Stimulated activated CD4-positive, alpha-beta T cell treated with anti-CD3 and anti-CD28 coated beads, Interleukin-1b, Interleukin-23, amount 100 ng/mL, for 1 hour (primary cell): ENCODE measurements at places on chromosomes 7 and 10.

GRCh38 chr10:13977861-13978532 is 352.7 kb downstream of the FRMD4A start:
- no peak for DNase-seq

- DNase-seq, result no peak
Measured at GRCh38 chr10:31401287-31401686, 82.3 kb downstream of the ZEB1 start.

GRCh38 chr10:48440771-48441170 is 134.3 kb downstream of the MAPK8 start:
- no peak for DNase-seq

- DNase-seq, result no peak
Measured at GRCh38 chr7:18357691-18358090, 137.9 kb upstream of the HDAC9 start.

DNA sequence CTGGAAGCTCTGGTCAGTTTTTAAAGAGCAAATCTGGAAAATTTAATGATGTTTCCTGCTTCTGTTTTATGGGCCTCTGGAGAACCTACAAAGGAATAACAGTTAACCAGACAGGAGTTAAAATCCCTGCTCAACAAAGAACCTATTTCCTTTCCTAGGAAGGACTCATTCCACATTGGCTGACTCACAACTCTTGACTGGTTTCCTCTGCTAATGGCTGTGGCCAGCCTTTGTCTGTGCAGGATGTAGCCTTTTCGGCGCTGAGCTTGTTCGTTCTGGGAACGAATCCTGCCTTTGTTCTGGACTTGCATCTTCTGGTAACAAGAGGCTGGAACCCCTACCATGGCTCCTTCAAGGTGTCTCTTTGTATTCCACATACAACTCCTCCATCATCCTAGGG is 112.8 kb upstream of the PDCD4 start:
- DNase-seq, result no peak

DNA sequence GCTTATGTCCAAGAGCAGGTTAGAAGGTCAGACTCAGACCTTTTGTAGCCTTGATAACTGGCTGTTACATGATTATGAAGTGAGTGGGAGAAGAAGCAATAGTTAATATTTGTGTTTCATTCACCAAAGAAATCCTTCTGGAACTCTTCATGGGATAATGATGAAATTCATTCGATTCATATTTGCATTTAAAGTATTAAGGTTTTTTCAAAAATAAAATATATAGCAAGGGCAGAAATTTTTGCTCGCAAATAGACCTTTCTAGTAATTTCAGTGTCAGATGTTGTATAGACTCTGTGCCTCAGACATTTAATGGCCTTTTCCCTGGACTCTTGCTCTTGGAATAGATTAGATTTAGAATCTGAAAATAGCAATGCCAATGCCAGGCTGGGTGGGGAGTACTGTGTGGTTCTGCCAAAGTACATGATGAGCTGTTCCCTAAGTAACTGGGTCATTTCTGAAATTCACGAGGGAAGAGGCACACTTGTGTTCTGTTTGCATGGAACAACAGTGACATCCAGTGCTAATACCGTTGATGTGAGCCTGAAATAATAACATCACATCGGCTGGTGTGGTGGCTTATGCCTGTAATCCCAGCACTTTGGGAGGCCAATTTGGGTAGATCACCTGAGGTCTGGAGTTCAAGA is 119.2 kb downstream of the MBL2 start:
- no peak for DNase-seq

DNA sequence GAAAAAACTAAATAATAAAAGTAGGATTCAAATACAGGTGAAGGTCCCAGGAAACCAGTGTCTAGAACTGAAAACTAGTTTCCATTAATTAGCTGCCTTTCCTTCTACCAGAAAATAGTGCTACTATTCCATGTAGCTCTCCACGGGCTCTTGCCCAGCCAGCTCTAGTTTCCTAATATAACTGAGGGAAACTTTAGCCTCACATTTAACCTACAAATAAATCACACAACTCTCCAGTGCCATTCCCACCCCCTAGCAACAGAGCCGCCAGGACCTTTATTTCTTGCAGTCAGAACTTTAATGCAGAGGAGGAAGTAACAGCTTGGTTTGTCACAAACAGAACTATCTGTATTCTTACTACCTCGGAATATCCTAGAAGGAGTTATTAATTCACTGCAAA is 10.3 kb downstream of the TOMM7 start:
- DNase-seq, result no peak

DNA sequence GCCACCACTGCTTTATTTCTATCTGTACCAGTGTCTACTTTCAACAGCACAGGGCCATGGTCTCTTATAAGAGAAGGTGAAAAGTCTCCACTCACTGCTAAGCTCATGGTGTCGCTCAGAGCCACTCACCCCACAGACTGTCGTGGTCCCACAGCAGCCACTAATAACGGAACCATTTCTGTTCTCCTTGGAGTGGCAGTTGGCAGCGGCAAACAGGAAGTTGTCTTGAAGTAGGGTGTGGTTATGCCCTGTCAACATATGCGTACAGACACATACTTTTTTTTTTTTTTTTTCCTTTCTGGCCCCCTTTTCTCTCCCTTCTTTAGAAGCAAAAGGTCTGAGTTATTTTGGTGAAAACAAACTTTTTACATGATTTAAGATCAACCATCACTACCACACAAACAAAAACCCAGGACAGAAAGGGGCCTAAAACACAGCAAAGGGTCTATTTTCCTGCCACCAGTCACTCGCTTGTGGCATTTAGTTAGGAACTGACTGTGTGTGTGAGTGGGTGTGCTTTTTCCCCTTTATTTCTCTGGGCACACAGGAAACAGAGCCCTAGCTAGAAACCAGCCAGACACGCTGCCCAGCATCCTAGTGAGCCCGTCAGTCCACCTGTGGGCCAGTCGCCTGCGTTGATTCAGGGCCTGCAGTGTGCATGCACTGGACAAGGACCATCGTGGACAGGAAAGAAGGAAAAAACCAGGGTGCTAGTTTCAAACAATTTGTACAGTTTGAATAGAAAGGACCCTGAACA is 96.7 kb upstream of the EFCAB10 start:
- no peak for DNase-seq

DNA sequence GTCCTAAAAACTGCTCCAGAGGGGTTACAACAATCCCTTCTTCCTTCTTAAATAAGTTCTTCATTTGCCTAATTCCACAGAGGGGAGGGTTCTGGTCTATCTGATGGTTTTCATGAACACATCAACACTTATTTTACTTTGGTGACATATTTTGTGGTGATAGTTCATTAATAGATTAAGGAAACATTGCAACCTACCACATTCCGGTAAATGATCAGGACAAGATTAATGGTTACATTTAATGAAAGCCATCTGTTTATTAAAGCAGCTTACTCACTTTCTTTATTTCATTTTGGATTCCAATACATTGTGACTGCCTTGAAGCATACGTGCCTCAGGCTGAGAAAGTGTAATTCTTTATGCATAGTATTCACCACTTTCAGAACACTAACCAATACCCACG is 101.0 kb downstream of the SKIDA1 start:
- no peak for DNase-seq

- DNase-seq, result no peak
Measured at GRCh38 chr10:125015356-125015944, 73.5 kb downstream of the ZRANB1 start.

DNA sequence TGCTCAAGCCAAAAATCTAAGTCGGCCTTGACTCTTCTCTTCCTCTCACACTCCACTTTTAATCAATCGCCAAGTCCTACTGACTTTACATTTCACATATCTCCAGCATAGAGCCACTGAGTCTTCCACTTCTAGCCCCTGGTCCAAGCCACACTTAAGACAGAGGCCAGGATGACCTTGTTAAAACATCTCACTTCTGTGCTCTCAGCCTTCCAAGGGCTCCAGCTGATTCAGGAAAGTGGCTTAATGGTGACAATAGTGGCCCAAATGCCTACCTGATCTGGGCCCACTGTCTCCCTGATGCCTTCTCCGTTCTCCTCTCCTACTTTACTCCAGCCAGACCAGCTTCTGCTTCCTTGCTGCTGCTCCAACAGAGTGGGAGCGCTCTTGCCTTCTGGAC is 4.4 kb downstream of the TBATA start:
- no peak for DNase-seq

GRCh38 chr10:95963202-95963990 is 55.6 kb downstream of the CC2D2B start:
- no peak for DNase-seq

DNA sequence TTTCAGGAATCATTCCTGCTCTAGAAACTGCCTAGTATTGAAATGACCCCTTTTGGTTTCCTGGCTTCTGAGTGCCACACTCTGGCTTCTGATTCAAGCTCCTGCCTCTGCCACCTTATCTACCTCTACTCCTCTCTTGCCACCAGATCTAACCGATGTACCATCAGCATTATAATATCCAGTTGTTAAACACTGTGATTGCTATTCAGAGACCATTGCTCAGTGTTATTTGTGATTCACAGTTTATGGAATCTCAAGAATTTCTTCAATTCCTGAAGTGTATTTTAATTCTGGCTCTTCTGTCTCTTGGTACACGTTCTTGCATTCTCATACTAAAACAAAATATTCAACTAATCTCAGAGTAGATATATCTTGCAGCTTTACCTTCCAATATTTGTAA is 88.7 kb downstream of the DYNC1I1 start:
- no peak for DNase-seq

DNA sequence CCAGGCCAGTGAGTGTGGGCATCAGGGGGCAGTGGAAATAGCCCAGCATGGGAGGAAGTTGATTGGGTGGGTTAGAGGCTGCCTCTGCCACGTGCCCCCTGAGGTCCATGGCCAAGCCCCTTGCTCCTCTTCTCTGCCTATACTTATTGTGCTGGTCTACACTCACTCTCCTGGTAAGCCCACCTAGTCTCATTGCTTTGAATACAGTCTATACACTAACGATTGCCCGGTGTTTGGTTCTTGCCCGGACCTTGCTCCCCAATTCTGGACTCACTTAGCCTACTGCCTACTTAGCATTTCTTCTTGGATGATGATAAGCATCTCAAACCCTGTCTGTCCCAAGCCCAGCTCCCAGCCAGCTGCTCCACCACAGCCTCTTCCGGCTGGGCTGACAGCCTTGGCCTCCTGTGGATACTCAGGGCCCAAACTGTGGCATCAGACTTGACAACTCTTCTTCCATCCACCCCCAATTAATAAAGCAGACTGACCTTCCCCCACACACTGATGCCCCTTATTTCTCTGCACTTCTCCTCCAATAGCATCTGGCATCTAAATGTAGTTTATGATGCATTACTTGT is 10.1 kb downstream of the LRRC18 start:
- DNase-seq, result no peak

GRCh38 chr7:66250711-66251110 is 45.6 kb downstream of the TPST1 start:
- DNase-seq, result no peak

- DNase-seq, result no peak
Measured at GRCh38 chr10:83725567-83725966, 413.7 kb upstream of the GHITM start.

GRCh38 chr10:13633689-13634088 is 46.9 kb downstream of the PRPF18 start:
- no peak for DNase-seq
